ENCODE measurements at places on chromosomes 5 and 9. TPM values are rescaled to one million over a fixed set of nuclear protein-coding genes. Genes with fewer than 3 reads are reported as not detected.

DIAPH1 gene
- total RNA-seq = 53.1 TPM

C8G gene
- total RNA-seq = 3.6 TPM

SOX30 gene
- 0.08 TPM for total RNA-seq

CCDC192 gene
- total RNA-seq = not detected

C5orf52 gene
- total RNA-seq = not detected

PLCXD3 gene
- total RNA-seq = 73.1 TPM

PFN3 gene
- total RNA-seq = not detected

Data from left ventricle myocardium inferior (tissue), 1 donor.